ENCODE measurements at places on chromosomes 3 and 15. TPM values are rescaled to one million over a fixed set of nuclear protein-coding genes. Genes with fewer than 3 reads are reported as not detected.

The FAM107A gene
- total RNA-seq = 0.13 TPM

The DUT gene
- 80.5 TPM for total RNA-seq

The ARHGEF26 gene
- 5.2 TPM for total RNA-seq

The ACKR2 gene
- total RNA-seq = 0.32 TPM

The CCR4 gene
- not detected for total RNA-seq

The SLC9C1 gene
- under 0.01 TPM for total RNA-seq

The APBA2 gene
- 2.2 TPM for total RNA-seq

The CKMT1B gene
- not detected for total RNA-seq

The MUC20 gene
- total RNA-seq = 1.6 TPM

The LRRC31 gene
- not detected for total RNA-seq

The HRH1 gene
- total RNA-seq = 34.6 TPM

The REC114 gene
- total RNA-seq = not detected

The GOLGA8H gene
- total RNA-seq = 1.4 TPM

The TMEM158 gene
- 0.65 TPM for total RNA-seq

The VEPH1 gene
- 55.6 TPM for total RNA-seq

The SERPINI2 gene
- not detected for total RNA-seq

The CHDH gene
- 3.7 TPM for total RNA-seq

The HYAL1 gene
- 15.5 TPM for total RNA-seq

The SCAMP5 gene
- total RNA-seq = 6.3 TPM

The INSYN1 gene
- 4.3 TPM for total RNA-seq

The MUC13 gene
- total RNA-seq = not detected

Measured in articular chondrocyte of knee joint (primary cell).